ENCODE measurements at places on chromosomes 16 and 17.

DNA sequence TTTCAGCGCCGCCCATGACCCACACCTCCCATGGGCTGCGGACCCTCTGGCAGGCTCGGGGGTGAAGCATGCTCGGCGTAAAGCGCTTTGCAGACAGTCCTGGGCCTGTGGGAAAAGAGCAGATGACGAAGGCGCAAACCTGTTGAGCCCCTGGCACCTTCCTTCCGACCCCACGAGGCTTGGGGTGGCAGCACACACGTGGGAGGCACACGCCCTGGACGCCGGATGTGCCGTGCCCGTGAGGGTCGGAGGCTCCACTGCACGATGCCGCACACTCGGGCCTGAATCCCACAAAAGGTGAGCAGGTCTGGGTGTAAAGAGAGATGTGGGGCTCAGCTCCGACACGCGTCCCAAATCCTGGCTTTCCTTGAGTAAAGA lies 71.1 kb downstream of the LMF1 start:
- no peak for DNase-seq

DNA sequence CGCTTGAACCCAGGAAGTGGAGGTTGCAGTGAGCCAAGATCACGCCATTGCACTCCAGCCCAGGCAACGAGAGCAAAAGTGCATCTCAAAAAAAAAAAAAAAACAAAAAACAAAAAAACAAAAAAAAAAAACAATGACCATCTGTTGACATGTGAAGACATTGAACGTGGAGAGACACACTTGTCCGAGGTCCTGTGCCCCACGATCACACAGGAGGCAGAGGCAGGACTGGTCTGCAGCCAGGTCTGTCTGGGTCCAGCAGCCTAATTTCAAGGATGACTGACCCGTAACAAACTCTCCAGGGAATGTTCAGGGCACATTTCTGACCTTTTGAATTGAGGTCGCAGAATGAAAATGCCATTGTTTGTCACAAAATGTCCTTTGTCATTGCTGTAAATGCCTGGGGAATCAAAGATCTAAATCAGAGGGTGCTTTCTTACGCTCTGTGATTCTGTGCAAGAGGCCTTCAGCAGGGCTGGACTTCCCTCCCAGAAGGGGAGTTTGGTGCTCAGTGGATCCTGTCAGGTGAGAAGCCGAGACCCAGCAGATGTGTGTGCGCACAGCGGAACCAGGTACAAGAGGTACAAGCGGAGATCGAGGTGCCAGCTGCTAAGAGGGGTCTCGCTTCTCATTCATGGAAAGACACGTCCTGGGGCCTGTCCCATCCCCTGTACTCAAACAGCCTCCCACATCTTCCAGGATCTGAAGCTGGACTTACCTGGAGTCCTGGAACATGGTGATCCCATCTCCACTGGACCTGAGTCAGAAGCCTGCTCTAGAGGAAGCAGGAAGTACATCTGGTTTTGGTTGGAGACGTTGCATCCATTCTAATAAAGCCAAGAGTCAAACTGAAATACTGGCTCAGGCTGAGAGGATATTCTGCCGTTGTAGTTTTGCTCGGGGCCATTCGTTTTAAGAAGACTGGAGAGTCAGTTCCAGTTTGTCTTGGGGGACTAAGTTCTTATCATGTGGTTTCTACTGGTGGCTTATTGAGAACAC lies 95.8 kb downstream of the IRF8 start:
- DNase-seq: peak; percentile 59

DNA sequence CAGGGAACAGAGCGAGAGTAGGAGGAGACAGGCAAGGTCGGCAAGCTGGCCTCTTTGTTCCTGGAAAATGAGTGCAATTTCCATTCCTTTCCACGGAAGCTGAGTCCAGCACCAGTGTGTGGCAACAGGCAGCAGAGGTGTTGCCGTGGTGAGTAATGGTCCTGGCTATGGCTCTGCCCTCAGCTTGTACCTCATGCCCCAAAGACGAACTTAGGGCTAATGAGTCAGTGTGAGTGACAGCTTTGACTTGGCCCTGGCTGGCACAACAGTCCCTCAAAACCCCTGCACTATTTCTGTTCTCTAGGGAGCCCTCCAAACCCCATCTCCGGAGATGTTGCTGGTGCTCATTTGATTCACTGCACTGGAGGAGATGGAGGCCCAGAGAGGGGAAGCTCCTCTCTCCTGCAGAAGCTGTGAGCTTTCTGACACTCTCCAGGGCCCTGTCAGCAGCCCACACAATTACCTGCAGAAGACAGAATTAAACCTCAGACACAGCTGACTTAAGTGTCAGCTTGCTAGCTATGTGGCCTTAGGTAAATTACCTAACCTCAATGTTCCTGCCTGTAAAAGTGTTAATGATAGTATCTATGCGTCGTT lies 129.9 kb downstream of the TMEM132E start:
- DNase-seq: no peak

GRCh38 chr17:8470447-8471047 lies 34.9 kb downstream of the NDEL1 start:
- peak; percentile 84 for DNase-seq

- no peak for DNase-seq
Observed at GRCh38 chr17:42192189-42193126, 1.8 kb downstream of the GHDC start.

GRCh38 chr17:73875346-73875745 lies 231.1 kb upstream of the SDK2 start:
- DNase-seq: no peak

DNA sequence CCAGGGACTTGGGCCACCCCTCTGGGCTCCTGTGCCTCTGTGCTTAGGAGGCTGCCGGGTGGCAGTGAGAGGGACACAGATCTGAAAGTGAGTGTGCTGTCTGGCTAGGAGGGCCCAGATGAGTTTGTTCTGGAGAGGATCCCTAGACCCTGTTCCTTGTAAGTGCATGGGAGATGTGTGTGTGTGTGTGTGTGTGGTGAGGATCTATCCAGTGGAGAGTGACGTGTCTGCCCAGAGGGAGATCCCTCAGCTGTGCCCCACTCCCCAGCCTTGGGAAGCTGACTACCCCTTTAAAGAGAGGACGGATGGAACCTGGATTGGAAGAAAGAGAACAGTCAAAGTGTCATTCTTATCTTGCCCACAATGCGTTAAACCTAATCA lies 25.5 kb upstream of the CDC42EP4 start:
- no peak for DNase-seq

DNA sequence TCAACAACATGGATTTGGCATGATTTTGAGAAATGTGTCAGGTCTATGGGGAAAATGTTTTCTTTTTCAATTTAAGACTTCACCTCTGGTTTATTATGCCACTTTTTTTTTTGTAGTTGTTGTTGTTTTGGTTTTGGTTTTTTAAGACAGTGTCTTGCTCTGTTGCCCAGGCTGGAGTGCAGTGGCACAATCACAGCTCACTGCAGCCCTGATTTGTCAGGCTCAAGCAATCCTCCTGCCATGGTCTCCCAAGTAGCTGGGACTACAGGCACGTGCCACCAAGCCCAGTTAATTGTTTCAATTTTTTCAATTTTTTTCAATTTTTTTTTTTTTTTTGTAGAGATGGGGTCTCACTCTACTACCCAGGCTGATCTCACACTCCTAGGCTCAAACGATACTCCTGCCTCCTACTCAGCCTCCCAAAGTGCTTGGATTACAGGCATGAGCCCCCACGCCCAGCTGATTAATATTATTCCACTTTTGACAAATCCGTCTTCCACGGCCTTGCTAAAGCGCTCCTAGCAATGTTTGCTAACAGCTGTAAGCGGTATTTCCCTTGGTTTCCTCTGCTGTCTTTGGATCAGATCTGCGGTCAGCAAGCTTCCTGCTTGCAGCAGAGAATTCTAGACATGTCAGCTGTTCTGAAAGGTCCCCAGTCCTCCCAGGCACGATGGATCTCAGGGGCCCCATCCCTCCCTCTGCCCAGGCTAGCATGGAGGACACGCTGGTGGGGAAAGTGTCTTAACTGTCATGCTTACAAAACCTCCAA lies 7.0 kb upstream of the MILR1 start:
- DNase-seq: no peak

GRCh38 chr17:47866941-47867340 lies 16.0 kb upstream of the SP6 start:
- DNase-seq: no peak

- no peak for DNase-seq
Observed at GRCh38 chr17:1087381-1088241, 90.7 kb downstream of the TIMM22 start.

GRCh38 chr16:80947708-80948625 lies 58.7 kb downstream of the CMC2 start:
- no peak for DNase-seq

All from mesenteric fat pad (tissue), 1 donor.